ENCODE measurements at places on chromosomes 3 and 15.

- no peak for DNase-seq
Observed at GRCh38 chr3:29705906-29706844, 425.3 kb downstream of the RBMS3 start.

DNA sequence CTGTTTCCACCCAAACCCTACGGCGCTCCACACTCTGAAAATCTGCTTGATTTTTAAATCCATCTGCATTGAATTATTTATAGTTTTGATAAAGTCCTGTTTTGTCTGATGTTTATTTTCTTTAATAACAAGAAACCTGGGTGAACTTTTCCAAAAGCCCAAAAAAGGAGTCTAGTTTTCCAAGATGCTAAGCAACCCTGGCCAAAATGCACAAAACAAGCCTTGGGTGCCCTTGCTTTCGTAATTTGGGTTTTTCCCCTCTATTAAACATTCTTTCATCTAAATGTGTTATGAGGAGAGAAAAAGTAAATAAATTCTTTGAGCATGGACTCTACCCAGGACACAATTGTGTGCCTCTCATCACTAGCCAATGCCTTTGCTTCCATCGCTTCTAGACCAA, 468.9 kb downstream of the MCTP2 start:
- no peak for DNase-seq

DNA sequence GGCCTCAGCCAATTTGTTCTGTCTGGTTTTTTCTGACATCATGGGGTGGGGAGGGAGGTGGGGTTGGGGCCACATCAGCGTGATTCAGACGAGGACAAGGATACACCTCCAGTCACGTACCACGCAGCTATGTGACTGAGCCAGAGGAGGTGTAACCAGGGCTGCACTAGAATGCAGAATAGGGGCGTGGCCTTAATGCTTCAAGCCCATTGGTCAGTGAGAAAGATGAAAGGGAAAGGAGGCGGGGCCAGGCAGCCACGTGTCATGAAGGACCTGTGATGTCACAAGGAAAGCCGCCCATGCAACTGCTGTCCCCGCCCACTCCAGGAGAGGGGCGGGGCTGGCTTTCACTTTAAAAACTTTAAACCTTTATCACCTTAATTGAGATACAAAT, at the start of gene GOLGA6L2:
Gene GOLGA6L2 (minus strand): TSS at position 137 of the 394 bp plus-strand sequence. CDS start 62 bp downstream, at position 75.
- no peak for DNase-seq

DNA sequence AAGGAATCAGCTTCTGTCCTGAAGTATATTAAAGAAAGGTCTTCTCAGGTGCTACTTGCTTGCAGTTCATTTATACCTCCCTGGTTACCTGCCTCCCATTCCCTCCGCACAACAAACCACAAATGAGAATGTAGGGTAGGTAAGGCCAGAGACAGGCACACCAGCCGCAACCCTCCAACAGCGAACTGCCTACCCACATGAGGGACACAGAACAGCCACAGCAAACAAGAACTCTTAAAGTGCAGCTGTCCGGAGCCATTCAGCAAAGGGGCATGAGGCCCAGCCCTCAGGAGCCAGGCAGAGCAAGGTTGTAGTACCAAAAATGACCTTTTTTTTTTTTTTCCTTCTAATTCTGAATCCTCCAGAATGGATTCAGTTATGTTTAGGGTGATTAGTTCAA, 52.4 kb downstream of the SPSB4 start:
- DNase-seq, result no peak

DNA sequence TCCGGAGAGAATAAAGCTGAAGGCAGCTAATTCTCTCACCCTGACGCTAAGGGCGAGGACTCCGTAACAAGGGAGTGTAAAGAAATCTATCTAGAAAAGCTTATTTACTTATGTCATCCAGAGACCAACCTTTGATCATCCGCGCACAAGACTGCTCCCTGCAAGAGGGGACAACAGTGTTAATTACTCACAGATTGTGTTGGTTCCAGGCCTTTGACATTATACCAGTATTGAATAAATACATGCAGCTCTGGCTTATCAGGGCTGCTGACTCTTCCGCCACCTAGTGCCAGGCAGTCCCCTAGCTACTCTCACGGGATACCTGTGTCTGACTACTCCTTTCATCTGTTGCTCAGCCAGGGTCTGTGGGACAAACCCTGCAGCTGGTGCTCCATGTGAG, 211.7 kb downstream of the DTWD1 start:
- DNase-seq, result no peak

DNA sequence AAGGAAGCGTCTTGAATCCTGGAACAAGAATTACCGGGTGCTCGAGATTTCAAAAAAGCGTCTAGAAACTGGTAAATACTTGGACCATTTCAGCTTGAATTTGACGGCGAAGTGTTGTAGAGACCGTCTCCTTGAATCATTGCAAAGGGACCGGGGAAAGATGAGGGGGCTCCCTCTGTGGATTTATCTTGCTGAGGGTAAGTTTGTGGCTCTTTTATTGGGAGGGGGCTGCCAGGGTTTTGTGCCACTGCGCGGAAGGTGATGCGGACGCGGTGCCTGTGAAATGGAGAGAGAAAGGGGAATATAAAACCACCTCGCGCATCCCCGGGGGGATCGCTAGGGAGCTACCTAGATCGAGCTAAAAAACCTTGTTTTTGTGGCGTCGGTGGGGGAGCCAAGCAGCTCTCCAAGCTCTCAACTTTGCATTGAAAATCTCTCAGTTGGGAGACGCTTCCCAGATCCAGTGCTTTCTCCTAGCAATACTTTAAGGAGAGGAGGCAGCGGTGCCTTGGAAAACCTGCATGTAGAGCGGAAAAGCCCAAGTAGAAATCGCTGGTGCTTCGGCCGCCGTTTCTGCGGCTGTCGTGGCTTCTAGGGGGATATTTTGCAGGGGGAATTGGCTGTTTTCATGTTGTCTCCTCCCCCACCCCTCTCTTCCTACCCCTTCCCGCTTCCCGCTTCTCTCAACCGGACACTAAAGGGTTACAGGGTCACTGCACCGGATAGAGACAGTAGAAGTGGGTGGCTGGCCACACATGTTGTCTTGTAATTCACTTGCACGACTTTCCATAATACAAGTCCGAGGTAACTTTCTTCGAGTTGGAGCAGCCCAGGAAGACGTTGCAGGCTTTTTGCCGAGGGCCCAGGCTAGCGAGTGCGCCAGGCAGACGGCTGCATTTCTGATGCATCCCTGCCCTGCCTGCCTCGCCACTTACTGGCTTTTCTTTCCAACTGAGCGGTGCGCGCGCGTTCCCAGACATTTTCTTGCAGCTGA, 187.6 kb downstream of the NLGN1 start:
- peak; percentile 92 for DNase-seq

- DNase-seq, result no peak
Observed at GRCh38 chr15:25725758-25726157, 137.4 kb downstream of the ATP10A start.

DNA sequence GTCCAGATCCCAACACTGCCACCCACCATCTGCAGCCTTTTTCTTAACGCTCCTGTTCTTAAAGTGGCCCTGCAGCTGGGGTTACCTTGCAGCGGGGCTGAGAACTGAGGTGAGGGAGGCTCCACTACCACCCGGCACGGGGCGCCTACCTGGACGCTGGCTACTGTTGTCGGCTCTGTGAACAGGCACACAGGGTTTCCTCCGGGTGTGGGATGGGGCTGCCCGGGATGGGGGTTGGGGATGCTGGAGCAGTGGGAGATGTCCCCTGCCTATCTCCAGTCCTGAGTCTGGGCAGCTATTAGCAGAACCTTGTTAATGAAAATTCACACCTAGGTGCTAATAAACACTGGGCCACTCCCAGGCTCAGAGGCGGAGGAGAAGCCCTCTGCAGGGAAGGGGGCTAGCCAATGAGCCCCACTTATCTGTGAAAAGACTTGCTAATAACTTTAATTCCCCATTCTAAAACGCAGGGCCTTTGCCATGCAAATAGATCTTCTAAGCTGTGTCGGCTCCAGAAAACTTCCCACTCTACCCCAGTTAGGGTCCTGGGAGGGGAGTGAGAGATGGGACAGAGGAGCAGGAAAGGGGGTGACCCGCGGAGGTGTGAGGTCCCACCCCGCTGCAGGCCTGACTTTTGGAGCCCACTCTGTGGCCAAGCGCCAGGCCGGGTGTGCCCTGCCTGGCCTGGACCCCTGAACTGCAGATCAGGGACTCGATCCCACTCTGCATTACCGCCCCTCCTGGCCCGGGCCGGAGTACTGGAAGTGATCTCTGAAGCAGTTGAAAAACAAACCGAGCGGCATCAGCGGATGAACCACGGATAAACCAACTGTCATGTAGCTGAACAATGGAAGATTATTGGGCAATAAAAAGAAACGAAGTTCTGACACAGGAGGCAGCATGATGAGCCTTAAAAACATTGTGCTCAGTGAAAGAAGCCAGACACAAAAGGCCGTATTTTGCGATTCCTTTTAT, 3.1 kb downstream of the MESP1 start:
- no peak for DNase-seq

GRCh38 chr3:128349963-128350599, 116.6 kb downstream of the DNAJB8 start:
- no peak for DNase-seq

DNA sequence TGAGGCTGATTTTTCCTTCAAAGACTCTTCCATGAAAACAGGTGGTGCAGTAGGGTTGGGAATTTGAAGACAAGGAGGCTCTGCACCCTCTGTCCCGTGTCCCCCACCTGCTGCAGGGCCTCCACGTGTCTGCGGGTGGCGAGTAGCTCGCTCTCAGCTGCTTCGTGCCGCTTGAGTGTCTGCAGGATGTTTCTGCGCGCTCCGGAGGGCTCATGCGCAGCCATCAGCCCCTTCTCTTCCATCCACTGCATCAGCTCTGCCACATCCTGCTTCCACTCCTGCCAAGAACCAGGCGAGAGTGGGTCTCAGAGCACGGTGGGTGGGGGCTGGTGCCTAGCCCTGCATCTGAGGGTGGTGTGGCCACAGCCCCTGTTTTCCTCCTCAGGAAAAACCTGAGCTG, 17.8 kb downstream of the SPTBN5 start:
- no peak for DNase-seq

DNA sequence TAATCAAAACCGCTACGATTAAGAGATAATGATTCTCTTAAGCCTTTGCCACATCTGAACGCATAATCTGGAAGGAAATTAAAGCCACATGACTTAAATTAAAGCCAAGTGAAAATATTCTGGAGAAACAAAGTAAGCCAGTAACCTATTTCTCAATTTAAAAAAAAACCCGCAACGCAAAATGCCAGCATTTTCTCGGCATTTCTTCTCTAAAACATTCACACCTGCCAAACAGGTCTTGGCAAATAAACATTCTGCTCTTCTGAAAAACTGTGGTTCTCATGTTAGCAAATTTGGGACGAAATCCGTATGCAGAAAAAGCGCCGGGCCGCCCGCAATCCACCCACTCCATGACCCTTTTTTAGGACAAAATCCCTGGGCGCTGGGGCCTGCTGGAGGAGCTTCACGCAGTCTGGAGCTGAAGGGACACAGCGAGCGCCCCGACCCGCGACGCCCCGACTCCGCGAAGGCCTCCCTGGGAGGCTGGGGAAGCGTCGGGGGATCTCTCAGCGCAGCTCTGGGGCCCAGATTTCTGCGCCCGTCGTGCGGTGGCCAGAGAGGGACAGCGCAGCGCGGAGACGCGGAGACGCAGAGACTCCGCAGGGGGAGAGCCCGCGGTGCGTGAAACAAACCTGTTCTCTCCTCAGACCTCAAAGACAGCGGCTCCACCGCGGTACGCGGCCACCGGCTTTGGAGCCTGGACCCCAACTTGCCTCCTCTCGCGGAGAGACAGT, 471 bp downstream of the NKIRAS1 start:
- no peak for DNase-seq

GRCh38 chr15:96891046-96891445, 560.5 kb downstream of the NR2F2 start:
- no peak for DNase-seq

DNA sequence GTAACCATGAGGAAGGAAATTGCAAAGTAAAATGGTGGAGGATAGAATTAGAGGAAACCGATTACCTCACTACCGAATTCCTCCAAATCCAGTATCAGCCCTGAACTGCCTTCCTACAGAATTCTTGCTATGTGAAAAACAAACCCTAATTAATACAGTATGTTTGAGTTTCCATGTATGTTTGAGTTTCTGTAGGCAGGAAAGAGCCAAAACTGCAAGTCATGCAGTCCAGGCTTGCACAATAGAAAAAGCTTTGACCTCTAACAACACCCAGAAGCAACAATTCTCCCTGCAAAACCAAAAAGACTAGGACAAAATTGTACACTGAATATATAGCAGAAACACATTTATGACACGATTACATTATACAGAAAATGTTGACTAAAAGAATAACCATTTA, 614.8 kb downstream of the DIPK2A start:
- DNase-seq, result no peak

GRCh38 chr3:123813876-123814275, 70.3 kb downstream of the MYLK start:
- no peak for DNase-seq

GRCh38 chr3:73086071-73086494, 24.6 kb downstream of the EBLN2 start:
- peak; percentile 48 for DNase-seq

DNA sequence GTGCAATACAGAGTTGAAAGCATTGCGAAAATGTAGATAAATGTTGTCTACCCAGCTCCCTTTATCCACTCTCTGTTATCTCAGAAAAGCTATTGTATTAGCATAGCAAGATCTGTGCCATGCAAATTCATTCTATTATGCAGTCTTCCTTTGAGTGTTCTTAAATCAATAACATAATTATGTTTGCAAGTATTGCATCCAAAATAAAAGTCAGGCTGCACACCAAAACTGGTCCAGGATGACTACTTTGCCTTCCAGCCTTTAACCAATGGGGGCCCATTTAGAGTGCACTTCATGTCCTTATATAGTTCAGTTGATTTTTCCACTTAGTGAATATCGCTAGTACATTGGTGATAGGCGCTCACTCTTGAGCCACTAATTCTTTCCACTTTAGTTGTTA, 107.4 kb upstream of the MLF1 start:
- no peak for DNase-seq

DNA sequence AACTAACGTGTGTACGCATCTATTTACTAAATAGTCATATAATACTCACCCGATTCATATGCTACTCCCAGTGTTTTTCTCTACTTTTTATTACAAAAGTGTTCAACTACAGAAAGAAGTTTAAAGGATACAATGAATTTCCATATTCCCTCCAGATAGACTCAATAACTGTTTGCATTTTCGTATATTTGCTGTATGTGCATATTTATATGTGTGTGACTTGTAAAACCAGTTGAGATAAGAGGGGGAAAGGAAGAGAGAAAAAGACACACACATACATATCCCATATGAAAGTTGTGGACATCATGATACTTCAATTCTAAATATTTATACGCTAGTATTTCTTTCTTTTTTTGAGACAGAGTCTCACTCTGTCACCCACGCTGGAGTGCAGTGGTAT, 14.1 kb downstream of the LIPC start:
- DNase-seq, result no peak

DNA sequence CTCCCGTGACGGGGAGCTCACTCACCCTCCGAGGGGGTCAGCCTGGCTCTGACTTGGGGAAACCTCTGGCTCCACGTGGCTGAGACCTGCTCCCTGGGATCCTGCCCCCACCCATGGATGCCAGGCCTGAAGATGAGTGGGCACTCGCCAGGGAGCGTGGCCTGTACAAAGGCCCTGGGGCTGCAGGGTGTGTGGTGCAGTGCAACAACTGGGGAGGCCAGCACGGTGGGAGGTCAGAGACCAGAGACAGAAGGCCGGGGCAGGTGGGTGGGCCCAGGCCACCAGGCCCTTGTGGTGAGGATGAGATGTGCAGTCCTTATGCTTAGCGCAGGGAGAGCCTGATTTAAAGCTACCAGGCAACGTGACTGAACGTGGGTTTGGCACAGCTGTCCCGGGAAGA, 5.0 kb downstream of the DNAJB8 start:
- DNase-seq, result no peak

Data from spinal cord (tissue), 10 donors.